Activated T-cell treated with anti-CD3 and anti-CD28 coated beads for 4 hours (primary cell): ENCODE measurements at places on chromosomes 16 and 17.

- DNase-seq: no peak
Observed at GRCh38 chr17:27407916-27408864, 48.1 kb upstream of the KSR1 start.

DNA sequence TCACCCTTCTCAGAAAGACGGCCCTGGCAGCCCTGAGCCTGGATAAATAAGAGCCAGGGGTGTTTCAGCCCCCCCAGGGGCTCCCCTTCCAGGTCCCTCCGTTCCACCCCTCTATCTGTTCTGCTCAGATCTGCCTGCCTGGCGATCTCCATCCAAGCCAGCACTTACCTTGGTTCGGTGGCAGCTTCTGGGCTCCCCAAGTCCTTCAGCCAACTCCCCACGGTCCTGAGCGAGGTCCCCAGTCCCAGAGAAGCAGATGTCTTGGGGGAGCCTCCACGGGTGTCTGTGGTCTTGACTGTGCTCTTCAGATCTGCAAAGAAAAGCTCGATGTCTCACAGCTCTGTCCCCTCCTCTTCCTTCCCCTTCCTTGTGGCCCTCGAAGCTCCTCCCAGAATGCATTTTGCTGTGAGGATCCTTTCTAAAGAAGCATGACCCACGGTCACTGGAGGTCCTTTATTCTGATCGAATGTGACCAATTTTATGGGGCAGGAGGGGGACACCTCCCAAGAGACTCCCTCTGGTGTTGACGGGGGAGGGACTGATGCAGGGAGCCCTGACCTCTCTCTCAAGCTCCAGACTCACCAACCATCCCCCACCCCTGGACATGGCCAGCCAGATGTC is at the start of gene PIK3R6:
PIK3R6 (minus strand) TSS at position 314 of the 621 bp plus-strand sequence. CDS start 17,880 bp downstream, outside the sequence.
- DNase-seq: no peak

- DNase-seq: no peak
Observed at GRCh38 chr16:20359997-20360396, 7.5 kb upstream of the UMOD start.

- no peak for DNase-seq
Observed at GRCh38 chr17:376936-377863, 24.6 kb upstream of the RPH3AL start.

- no peak for DNase-seq
Observed at GRCh38 chr16:19142939-19143598, 25.0 kb upstream of the SYT17 start.

DNA sequence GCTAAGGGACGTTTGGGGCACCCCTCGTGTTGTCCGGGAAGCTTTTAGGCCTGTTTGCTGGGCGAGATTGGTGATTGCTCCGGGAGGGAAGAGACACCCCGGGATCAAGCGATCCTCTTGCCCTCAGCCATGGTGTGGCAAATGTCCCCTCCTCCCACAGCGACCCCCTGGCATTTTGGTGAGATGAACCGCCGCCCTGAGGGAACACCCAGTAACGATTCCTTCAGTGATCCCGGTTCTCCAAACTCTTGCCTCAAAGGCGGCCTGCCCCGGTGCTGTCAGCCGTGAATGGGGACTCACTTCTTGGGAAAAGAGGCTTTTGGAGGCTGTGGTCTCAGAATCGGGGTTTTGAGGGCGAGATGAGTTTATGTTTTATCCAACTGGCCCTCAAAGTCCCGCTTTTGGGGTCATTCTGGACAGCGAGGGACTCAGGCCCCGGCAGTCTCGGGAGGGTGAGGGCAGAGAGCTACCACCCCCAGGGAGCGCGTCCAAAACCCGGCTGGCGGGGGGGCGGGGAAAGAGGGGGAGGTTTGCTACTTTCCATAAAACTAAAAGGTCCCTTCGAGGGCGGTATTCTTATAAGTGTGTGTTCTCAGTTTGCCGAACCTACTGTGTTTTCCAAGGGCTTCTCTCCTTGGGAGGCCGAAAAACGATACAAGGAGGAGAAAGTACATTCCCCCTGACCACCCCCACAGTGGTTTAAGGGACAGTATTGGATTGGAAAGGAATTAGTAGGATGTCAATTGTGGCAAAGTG is 232.7 kb downstream of the MRTFB start:
- no peak for DNase-seq

DNA sequence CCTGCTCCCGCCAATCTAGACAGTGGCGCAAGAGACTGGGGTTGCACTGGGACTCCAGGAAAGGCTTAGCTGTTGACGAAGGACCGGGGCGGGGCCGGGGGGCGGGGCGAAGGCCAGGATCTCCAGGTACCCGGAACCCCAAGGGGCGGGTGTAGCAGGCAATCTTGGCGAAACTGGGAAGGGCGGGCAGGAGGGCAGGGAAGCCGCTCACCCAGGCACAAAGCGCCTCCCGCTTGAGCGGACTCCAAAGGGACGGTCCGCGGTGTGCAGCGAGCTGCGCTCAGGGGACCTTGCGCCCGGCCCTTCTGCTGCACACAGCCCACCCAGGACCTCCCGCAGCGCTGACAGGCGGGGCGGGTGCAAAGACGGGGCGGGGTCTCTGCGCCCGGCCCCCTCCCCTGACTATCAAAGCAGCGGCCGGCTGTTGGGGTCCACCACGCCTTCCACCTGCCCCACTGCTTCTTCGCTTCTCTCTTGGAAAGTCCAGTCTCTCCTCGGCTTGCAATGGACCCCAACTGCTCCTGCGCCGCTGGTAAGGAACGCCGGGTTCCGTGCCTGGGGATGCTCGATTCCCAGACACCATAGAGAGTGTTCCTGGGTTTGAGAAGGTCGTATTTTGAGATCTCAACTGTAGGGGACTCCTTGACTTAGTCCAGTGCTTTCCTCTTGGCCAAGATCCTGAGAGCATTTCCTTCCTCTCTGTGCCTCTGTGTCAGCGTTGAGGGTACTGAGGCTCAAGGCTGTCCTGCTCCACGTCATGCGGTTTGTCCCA is at the start of gene MT1F:
MT1F (plus strand) TSS at position 405 of the 772 bp plus-strand sequence; CDS start at position 505, 100 bp downstream.
- peak; percentile 63 for DNase-seq
